ENCODE measurements at places on chromosomes 3 and 15. TPM values are rescaled to one million over a fixed set of nuclear protein-coding genes. Genes with fewer than 3 reads are reported as not detected.

- peak; percentile 92 for DNase-seq
Measured at GRCh38 chr3:184561061-184561912, at the start of gene EPHB3. TSS of gene EPHB3 (plus strand) at chr3:184561785. CDS start at chr3:184562236, 451 bp downstream.

GRCh38 chr15:35768949-35769348 is 223.0 kb upstream of the DPH6 start:
- no peak for DNase-seq

Gene SLC6A20
- 0.11 TPM for total RNA-seq

Gene AAGAB
- total RNA-seq = 18.0 TPM

Gene ZNF662
- 2.9 TPM for total RNA-seq

GRCh38 chr15:42084465-42085235 is 9.7 kb downstream of the PLA2G4D start:
- DNase-seq = peak; percentile 46

Gene SEC61A1
- total RNA-seq = 125 TPM

- no peak for DNase-seq
Measured at GRCh38 chr3:141525814-141526213, 39.0 kb downstream of the RASA2 start.

Gene EPHA6
- total RNA-seq = not detected

DNA sequence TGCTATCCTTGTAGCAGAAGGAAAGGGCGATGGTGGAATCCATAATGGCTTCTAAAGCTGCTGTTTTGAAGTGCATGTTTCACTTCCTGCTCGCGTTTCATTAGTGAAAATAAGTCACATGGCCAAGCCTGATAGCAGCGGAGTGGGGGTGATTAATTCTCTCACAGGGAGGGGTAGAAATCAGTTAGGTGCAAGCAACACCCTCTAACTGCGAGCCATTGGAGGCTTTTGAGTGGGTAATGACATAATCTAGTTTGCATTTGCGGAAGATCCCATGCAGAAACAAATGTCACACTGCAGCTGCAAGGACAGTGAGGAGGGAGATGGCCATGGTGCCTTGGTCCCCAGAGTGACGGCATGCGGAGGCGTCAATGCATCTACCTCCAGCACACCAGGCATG is 41.1 kb downstream of the CACNA2D3 start:
- no peak for DNase-seq

- DNase-seq = no peak
Measured at GRCh38 chr3:6249679-6250078, 611.2 kb upstream of the GRM7 start.

- no peak for DNase-seq
Measured at GRCh38 chr3:23103764-23104163, 99.4 kb upstream of the UBE2E2 start.

DNA sequence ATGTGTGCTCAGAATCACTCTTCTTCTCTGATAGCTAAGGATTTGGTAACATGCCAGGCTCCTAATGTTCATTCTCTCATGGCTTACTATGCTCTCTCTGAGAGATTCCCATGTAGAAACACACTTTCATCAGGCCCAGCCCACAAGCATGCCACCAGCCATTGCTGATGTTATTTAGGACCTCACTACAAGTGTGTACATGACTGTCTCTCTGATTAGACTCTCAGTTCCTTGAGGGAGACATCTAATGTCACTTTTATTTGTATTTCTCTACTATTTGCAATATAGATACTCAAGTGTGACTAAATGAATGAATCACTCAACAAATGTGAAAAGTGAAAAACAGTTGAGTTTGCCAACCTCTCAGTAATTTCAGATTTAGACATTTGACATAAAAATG is 84.3 kb upstream of the ARL6 start:
- DNase-seq = no peak

DNA sequence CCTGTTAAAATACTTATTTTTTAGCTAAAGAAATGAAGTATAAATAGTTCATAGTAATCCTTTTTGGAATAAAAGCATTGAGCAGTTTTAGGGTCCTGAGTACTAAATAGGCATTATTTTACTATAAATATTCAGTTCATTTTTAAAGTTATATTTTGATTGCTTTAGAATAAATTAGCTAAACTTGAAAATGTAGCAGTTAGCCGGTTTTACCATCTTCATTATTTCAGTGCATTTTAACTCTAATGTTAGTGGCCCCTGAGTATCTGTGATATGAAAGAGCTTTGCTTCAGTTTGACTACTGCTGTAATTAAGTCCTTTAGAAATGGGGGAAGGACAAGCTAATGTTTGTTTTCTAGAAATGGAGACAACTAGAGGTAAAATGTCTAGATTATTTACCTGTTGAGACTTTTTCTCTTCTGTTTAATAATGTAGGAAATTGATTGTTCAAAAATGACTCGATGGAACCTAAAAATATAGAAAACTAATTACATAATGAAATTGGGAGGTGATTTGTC is 3.6 kb downstream of the SMC4 start:
- no peak for DNase-seq

DNA sequence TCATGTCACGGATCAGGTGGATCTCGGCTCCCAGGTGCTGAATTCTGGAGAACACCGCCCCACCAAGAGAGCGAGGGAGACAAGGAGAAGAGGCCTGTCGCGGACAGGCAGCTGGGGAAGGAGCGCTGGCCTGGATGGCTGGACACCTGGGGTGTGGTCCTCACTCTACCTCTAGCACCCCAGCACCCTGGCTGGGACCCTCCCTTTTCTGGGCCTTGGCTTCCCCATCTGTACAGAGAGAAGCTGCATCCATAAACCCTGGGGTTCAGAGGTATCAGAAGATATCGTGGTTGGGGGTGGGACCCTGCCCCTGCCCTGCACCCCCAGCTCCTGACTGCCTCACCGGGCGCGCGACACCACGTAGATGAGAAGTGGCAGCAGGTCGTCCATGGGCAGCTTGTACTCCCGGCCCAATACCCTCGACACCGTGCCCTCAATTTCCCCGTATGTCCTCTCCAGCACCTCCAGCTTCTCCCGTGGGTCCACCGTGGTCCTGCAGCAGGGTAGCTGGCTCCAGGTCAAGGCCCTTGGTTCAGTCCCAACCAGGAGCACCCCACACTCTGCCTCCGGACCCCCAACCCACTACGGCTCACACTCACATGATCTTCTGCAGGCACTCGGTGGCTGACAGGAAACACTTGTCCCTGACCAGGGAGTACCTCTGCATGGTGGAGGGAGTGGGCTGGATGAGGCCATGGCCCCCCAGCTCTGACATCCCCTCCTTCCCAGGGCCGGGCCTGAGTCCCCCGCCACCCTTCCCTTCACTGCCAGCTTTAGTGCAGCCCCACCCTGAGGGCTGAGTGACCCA is 21.7 kb downstream of the ALS2CL start:
- DNase-seq = no peak

Gene MYO5C
- 0.24 TPM for total RNA-seq

DNA sequence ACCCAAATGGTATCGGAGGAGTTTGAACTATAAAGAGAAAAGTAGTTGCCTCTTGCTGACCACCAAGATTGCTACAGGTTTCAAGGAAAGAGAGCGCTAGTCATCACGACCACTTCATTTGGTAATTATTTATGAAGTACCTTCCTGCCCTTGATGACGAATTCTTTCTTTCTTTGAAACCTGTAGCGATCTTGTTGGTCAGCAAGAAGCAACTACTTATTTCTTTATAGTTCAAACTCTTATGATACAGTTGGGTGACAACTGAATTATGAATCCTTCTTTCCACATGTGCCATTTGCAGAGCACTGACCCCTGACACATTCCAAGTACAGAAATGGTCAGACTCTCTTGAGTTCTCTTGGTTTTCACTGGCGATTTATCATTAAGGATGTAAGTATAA is 46.8 kb downstream of the THRB start:
- no peak for DNase-seq

DNA sequence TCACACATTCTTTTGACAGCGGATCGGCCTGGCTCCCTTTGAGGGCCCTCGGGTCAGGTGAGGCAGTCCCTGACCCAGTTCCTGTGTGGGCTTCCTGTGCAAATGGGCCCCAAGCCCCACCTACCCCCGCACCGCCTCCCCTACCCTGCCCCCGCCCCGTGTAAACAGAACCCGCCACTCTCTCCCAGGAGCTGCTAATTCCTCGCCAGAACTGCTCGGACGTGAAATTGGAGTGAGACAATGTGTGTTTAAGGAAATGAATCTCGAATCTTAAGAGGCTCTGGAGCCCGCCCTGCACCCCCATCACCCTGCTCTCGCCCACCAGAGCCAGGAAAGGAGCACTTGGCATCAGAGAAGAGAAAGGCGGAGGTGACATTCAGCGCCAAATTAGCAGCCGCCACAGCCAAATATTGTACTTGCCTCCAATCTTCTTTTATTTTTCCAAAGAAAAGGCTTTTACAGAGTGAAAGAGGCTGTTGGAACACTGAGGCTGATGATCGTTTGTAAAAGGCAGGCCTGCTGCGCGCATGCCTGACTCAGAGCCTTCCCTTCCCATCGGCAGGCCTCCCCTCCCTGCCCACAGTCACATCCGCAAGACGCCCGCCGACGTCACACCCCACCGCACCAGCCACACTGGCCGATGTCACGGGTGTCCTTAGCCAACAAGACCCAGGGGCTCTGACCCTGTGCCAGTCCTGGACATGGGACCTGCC is 53.1 kb downstream of the CACNA2D2 start:
- DNase-seq = peak; percentile 81

GRCh38 chr3:89182056-89182455 is 74.6 kb downstream of the EPHA3 start:
- DNase-seq = no peak

GRCh38 chr3:52099001-52099401 is 42.6 kb upstream of the DUSP7 start:
- no peak for DNase-seq

Gene ATP13A4
- total RNA-seq = 2.3 TPM

GRCh38 chr15:76274821-76275220 is 36.4 kb downstream of the ETFA start:
- DNase-seq = no peak

DNA sequence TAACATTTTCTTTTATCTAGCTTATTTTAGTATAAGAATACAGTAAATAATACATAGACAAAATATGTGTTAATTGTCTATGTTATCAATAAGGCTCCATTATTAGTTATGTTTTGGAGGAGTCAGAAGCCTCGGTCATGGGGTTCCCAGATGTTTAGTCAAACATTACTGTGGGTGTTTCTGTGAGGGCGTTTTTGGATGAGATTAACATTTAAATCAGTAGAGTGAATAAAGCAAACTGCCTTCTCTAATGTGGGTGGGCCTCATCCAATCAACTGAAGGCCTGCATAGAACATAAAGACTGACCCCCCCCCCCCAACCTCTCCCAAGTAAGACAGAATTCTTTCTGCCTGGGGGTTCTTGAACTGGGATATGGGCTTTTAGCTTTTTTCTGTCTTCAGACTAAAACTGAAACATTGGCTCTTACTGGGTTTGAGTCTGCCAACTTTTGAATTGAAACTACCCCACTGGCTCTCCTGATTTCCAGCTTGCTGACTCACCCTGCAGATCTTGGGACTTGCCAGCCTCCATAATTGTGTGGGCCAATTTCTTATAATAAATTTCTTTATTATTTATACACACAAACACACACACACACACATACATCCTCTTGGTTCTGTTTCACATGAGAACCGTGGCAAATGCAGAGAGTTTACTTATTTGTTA is 192.0 kb downstream of the TPRG1 start:
- DNase-seq = no peak

DNA sequence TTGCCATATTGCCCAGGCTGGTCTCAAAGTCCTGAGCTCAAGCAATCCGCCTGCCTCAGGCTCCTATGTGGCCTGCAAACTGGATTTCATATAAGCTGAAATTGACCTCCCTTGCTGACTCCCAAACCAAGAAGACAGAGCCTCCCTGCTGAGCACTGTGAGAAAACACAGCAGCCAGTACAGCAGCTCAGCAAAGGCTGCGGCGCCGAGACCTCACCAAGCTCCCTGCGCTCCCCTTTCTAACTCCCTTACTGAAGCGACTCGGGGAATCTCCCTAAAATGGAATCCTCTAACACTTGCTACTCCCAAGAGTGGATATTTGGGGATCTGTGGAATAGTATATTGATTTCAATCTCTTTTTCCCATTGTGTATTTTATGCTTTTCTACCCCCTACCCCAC is 34.6 kb downstream of the MUC20 start:
- DNase-seq = no peak

- DNase-seq = no peak
Measured at GRCh38 chr15:84671211-84671610, 13.2 kb upstream of the NMB start.

DNA sequence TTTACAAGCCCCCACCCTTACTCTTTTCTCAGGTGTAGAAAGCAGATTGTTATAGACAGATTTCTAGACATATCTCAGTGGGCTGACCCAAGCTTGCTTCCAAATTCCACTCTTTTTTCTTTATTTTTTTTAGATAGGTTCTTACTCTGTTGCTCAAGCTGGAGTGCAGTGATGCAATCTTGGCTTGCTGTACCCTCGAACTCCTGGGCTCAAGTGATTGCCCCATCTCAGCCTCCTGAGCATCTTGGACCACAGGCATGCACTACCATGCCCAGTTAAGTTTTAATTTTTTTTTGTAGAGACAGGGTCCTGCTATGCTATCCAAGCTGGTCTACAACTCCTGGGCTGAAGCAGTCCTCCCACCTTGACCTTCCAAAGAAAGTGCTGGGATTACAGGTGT is 53.5 kb upstream of the ADAMTS9 start:
- no peak for DNase-seq

GRCh38 chr3:12946251-12946648 is 104.9 kb upstream of the RPL32 start:
- no peak for DNase-seq

Gene PLOD2
- not detected for total RNA-seq
